ENCODE measurements at places on chromosomes 6 and 20.
A peak's percentile ranks its signal among the peaks of the same experiment; 100 is the strongest.

- DNase-seq, result no peak
These were observed 22.5 kb upstream of the C6orf58 start for GRCh38 chr6:127554435-127555006.

- DNase-seq, result no peak
These were observed 24.1 kb downstream of the BPIFB4 start for GRCh38 chr20:33103556-33103955.

GRCh38 chr6:26501482-26501986 lies 1.4 kb downstream of the BTN1A1 start:
- no peak for DNase-seq

- no peak for DNase-seq
These were observed 10.1 kb downstream of the TAB2 start for GRCh38 chr6:149327638-149328037.

GRCh38 chr6:125859727-125860126 lies 69.0 kb downstream of the NCOA7 start:
- no peak for DNase-seq

DNA sequence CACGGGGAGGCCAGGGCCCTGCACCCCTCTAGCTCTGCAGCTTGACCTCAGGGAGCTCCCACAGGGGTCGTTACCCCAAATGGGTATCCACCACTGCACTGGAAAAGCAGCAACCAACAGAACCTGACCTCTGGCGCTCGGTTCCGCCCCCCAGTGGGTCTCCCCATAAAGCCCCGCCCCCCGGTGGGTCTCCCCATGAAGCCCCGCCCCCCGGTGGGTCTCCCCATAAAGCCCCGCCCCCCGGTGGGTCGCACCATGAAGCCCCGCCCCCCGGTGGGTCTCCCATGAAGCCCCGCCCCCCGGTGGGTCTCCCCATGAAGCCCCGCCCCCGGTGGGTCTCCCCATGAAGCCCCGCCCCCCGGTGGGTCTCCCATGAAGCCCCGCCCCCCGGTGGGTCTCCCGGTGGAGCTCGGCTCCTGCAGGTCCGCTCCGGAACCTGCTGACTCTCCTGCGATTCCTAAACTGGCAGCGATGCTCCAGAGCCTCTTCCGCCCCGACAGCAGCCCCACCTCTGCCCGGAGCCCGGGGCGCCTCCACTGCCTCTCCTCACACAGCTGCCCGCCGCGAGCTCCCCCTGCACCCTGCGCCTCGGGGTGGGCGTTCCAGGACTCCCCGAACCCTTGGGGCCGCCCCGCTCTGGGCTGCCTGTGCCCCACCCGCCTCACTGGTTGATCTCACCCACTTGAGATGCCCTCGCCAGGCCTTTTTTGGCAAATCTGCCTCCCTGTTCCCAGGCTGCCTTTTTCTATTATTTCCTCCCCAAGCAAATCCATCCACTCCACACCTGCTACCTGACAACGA lies 12.1 kb downstream of the SLC2A4RG start:
- DNase-seq, result no peak

- no peak for DNase-seq
These were observed 52.0 kb downstream of the ITCH start for GRCh38 chr20:34415079-34415478.

GRCh38 chr20:48026981-48027592 lies 241.8 kb upstream of the SULF2 start:
- no peak for DNase-seq

DNA sequence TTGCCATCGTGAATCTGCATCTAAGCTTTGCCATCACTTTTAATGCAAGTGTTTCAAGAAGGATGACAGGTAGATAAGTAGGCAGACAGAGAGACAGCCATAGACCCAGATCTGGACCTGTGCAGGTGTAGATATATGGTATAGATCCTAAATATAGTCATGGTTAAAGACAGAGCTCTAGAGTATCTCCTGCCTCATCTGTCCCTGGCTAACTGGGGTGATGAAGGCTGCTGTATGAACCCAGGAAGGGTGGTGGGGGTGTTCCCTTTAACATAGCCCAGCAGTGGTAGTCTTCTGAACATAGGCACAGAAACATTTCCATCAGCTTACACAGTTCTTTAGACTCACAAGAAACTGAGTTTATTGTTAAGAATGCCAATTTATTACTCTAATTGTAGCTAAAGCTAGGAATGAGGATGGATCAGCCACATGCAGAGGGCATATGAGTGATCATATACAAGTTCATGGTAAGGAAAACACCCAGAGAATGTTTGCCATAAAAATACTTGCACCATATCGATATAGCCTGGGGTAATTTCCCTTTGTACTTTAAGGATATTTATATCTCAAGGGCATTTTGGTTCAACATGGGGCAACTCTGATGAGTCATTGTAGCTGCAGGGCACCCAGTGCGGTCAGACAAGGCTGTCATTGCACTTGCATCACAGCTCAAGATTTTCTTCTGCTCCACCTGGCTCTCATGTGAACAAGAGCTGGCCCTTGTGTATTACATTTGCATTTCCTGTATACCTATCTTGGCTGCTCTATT lies 587.2 kb downstream of the EPM2A start:
- DNase-seq, result no peak

- no peak for DNase-seq
These were observed 15.1 kb upstream of the MBOAT1 start for GRCh38 chr6:20227350-20227749.

GRCh38 chr6:109482905-109483734 lies at the start of gene ZBTB24:
TSS of gene ZBTB24 (minus strand) at chr6:109483219. CDS start at chr6:109482026, 1,193 bp downstream.
- peak; percentile 80 for DNase-seq

DNA sequence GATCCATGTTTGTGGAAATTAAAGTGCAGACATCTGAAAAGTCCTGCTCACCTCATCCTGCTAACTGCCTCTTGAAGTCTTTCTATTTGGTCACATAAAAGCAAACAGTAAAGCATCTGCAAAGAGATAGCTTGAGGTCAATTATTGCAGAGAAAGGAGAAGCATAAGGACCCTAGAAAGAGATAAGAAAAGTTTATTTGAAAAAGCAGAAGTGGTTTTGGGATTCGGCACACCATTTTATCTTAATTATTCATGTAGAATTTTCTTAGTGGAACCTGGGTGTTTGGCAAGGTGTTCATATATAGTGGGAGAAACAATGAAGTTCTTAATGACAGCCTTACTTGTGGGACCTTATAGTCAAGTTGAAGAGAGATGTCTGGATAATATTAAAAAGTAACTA lies 280.8 kb downstream of the CENPW start:
- no peak for DNase-seq

DNA sequence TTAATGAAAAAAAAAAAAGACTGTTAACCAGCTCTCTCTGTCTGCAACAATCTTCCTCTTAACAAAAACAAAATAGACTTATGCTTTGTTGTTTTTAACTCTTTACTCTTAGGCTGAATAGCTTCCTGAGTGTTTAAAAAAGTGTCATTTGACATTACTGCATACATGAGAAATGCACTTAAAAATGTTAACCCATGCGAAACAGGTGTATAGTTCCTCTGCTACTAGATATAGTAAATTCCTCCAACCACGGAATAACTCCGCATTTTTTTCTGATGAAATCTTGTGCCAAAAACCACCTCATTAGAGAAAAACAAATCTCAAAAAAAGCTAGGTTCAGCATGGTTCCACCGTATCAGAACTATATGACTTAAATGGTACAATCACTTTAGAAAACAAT lies 426.0 kb downstream of the ADGRB3 start:
- no peak for DNase-seq

- no peak for DNase-seq
These were observed 175.6 kb downstream of the DTNBP1 start for GRCh38 chr6:15487262-15487661.

DNA sequence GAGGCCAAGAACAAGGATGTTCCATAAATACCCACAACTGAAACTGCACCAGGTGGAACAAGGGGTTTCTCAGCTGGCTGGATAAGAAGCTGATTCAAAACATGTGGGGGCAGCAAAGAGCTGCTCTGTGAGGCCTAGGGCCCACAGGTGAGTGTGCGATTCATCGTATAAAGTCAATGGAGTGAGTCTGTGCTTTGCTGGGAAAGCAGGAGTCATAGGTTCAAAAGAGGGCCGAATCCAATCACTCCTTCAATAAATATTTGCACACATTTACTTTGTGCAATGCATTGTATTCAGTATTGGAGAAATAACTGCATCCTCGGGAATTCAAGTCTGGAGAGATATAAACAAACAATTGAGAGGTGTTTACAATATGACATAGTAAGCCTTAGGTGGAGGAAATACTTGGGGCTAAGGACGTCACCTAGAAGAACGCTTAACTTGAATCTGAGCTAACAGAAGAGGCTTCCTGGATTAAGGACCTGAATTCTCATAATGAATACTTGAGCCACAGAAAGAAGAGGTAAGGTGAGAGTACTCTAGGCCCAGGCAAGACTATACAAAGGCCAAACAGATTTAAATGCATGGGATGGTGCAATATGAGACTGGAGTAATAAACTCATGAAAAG lies 83.7 kb upstream of the TMEM30A start:
- DNase-seq, result no peak

GRCh38 chr6:40743690-40744446 lies 156.7 kb upstream of the LRFN2 start:
- DNase-seq, result no peak

- no peak for DNase-seq
These were observed 56.9 kb upstream of the PRND start for GRCh38 chr20:4664691-4665360.

GRCh38 chr6:29945281-29945820 lies 3.0 kb downstream of the HLA-A start:
- DNase-seq, result no peak

DNA sequence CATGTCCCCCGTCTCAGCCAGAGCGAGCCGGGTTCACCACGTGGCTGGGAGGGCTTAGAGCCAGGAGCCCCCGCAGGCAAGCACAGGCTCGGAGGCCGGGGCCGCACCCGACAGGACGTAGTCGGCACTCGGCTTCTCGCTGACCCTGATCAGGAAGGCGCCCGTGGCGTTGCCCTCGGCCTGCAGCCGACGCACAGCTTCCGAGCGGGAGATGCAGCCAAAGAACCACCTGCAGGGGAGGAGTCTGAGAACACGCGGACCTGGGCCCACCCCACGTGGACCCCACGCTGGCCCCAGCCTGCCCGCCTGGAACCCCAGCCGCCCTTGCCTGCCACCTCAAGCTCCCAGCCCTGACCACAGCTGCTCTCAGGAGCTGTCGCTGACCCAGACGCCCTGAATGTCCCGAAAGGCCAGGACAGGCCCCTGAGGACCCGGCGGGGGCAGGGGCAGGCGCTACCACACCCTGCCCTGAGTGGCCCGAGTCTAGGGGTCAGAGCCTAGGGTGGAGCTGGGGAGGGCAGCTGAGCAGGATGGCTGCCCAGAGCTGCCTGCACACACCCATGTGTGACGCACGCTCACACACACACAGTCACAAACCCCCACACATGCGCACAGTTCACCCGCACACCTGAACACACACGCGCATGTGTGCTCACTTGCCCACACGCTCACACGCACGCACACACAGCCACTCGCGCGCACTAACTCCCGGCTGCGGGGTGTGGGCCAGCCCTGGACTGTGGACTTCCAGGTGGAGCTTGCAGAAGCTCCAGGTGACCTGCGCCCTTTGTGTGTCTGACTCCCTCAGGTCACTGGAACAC lies 2.1 kb downstream of the PTK6 start:
- no peak for DNase-seq

GRCh38 chr6:114342086-114342825 lies 567 bp downstream of the HS3ST5 start:
- no peak for DNase-seq

DNA sequence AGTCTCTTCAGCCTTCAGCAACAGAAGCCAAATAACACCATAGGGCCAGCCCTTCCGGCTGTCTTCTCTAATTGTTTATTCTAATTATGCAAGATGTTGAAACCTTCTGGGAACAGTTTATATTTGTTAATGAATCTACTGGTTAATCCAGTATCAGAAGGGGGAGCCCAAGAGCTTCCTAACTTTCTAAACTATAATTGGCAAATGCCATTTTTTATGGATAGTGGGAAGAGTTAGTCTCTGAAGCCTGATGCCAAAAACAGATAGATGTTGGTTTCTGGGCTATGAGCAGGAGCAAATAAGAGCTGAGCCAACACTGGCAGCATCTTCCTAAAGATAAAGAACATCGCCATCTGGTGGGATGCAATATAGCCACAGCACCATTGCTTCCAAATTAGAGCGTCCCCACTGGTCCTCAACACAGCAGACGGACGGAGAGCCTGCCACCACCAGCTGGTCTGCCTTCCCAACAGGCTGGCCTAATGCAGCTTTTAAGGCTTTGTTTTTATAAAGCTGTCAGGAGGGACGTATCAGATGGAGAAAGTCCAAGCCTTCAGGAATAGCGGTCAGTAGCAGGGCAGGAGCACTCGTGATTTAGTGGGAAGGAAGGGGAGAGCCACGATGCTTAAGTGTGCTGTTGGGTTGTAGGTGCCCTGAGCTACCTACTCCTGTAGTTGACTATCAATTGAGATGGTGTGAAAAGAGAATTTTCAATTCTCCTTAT lies 118.8 kb downstream of the RALGAPA2 start:
- DNase-seq, result no peak

DNA sequence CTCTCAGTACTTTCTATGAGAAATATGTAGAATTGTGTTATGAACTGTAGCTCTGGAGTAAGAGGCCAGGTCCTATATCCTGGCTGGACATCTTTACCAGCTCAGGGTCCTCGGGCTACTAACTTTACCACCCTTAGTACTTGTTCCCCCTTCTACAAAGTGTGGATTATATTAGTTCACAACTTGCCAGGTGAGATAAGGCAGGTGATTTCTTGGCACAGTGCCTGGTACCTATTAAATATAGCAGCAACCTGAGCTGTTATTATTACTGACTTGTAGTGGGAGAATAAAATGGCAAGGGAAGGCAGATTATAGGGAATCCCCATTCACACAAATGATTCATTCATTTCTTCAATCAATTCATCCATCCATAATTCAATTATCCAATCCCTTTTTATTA lies 150.1 kb downstream of the DOK5 start:
- no peak for DNase-seq

DNA sequence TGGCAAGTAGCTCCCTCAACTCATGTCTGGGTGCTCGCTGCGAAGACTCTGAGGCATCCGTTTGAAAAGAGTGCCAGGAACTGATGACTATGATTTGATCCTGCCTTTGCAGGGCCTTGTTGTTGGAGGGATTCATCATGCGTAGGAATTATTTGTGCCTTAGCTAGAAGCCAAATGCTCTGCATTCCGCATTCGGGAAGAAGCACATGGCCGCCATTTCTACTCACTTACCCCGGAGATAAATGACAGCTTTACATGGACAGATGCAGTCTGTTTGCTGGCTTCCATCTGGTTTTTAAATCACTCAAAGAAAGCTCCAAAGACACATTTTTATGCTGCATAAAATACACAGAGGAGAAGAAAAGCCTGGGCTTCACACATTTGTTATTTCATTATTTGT lies 363.3 kb upstream of the CDH4 start:
- no peak for DNase-seq
